Glomerular endothelial cell (primary cell): ENCODE measurements at places on chromosomes 1 and 21. TPM values are rescaled to one million over a fixed set of nuclear protein-coding genes. Genes with fewer than 3 reads are reported as not detected.

GRCh38 chr1:163565166-163565565 is 243.4 kb downstream of the NUF2 start:
- no peak for DNase-seq

DNA sequence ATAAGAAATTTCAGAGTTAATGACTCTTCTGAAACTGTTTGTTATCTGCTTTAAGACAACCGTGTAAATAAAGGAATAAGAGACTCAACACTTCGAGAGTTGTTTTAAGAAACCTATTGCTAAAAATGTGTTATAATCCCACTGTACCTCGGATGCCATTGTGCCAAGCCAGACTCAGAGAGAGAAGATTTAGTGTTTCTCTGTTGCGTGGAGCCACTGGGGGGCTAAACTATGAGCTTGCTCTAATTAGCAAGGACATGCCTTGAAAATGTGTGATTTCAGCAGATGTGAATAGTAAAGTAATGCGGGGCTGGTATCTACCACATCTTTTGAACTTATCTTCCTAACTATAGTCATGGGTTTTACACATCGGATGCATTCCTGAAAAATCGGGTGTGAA is 56.2 kb upstream of the TARBP1 start:
- DNase-seq, result no peak

GRCh38 chr1:56074007-56074651 is 505.2 kb downstream of the PLPP3 start:
- DNase-seq, result peak; percentile 76

DNA sequence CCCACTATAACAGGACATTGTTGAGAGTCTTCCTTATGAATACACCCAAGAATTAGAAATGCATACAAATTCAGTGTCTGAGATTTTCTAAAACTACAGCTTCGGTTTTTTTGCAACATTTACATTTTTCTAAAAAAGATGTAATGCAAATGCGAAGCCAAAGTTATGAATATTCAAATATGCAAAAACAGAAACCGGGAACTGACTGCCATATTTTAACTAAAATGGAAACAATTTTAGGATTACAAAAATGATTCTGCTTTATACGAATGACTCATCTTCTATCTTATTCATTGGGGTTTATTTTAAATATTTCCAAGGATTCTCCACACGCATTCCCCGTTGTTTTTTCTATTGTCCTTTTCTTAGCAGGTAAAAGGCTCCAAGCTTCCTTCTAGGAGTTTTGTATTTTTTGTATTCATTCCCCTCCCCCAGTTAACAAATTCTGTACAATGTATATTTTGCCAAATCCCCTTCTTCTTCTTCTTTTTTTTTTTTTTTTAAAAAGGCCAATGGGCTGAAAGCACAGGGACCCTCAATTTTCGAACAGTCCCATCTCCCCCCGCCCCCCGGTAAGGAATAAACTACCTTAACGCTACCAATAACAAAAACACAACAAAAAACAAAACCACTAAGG is 1.0 kb downstream of the ARPC5 start:
- DNase-seq, result no peak

Gene HMGN1
- 187 and 221 TPM in 2 replicates for total RNA-seq

Gene ENSA
- total RNA-seq, result 152 and 244 TPM in 2 replicates

Gene IFI16
- 174 and 180 TPM in 2 replicates for total RNA-seq
